Activated CD8-positive, alpha-beta T cell treated with anti-CD3 and anti-CD28 coated beads for 36 hours (primary cell): ENCODE measurements at places on chromosomes 6 and 20. TPM values are rescaled to one million over a fixed set of nuclear protein-coding genes. Genes with fewer than 3 reads are reported as not detected.

DNA sequence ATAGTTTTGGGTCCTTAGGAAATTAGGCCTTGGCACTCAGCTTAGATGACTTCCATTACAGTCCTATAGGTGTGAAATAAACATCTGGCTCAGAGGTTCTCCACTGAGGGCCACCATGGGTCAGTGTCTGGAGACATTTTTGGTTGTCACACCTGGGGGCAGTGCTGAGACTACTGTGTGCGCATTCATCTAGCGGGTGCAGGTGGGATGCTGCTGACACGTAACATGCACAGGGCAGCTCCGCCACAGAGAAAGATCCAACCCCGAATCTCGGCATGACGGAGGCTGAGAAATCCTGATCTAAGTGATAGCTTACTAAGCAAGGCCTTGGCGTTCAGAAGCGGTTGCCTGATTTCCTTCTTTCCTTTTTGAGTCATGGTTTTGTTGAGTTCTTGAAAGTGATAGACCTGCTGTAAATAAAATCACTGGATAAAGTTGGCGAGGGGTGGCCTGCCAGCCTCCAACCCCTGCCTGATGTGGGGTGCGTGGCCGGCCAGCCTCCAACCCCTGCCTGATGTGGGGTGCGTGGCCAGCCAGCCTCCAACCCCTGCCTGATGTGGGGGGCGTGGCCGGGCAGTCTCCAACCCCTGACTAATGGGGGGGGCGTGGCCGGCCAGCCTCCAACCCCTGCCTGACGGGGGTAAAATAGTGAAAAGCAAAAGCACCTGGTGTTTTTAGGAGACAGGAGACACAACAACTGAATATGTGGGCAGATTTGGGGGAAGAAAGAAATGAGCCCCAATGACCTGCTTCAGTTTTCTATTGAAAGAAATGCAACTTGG lies 158.1 kb downstream of the CDH26 start:
- DNase-seq = no peak

CASS4 gene
- 3.7 TPM for total RNA-seq

- no peak for DNase-seq
Measured at GRCh38 chr6:85403331-85404015, 46.4 kb upstream of the NT5E start.

ACSS1 gene
- total RNA-seq = 17.5 TPM

- no peak for DNase-seq
Measured at GRCh38 chr6:15745781-15746180, 83.0 kb upstream of the DTNBP1 start.

SMIM28 gene
- total RNA-seq = not detected

GLP1R gene
- total RNA-seq = 0.81 TPM
